ENCODE measurements at places on chromosomes 6 and 20.
A peak's percentile ranks its signal among the peaks of the same experiment; 100 is the strongest.

DNA sequence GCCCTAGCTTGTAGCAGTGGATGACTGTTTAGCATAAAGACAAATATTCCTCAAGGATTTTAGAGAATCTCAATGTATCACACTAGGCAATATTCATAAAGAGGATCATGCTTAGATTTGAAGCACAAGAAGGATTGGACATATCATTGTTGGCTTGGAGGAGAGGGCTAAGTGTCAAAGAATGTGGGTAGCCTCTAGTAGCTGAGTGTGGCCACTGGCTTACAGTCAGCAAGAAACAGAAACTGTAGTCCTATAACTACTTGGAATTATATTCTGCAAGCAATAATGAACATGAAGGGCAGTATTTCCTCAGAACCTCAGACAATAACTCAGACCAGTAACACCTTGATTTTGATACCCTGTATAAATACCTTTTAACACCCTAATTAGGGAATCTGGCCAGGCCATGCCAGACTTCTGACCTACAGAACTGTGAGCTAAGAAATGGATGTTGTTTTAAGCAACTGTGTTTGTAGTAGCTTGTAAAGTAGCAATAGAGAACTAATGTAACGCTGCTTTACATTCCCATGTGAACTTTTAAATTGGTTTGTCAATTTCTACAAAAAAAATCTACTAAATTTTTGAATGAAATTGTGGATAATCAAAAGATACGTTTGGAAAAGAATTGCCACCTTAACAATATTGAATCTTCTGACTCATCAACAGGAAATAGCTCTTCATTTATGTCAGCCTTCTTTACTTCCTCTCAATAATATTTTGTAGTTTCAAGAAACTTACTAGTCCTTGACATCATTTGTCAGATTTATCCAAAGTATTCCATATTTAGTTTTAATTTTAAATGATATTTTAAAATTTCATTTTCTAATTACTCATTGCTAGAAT, 65.2 kb upstream of the RSPO3 start:
- DNase-seq, result no peak

GRCh38 chr6:98832284-98833056, 1.9 kb upstream of the POU3F2 start:
- no peak for DNase-seq

- no peak for DNase-seq
Observed at GRCh38 chr6:17492350-17492749, 99.0 kb downstream of the CAP2 start.

DNA sequence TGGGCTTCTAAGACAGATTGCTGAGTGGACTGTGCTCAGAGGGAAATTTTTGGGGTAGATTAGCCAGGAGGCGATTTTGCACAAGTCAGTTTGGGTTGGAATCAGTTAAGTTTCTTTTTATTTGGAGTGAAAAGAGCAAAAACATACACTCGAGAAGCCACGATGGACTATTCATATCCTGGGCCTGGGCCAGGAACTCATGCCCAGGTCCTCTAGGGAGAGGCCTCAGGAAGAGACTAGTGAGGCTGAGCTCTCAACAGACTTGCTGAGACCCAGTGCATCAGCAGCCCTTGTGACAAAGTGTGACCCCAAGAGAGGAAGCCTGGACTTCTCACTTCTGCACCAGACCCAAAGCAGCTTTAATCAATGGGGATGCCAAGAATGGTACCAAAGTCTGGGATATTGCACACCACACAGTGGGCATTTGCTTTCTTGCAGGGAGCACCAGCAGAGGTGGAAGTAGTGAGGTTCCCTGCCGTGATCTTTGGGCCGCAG, 61.6 kb upstream of the MAFB start:
- DNase-seq, result no peak

DNA sequence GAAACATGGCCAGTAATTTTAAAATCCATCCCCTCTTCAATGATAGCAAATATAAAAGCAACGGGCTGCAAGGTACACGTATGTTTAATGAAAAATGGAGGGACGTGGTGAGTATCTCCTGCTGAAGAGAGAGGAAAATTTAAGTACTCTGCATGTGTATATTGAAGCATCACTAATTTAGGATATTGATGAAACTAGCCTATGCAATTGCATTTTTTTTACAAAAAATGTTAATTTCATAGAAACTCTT, 362 bp upstream of the TMX4 start:
- DNase-seq, result no peak

- no peak for DNase-seq
Observed at GRCh38 chr6:53691667-53692133, 26.1 kb upstream of the KLHL31 start.

- DNase-seq, result no peak
Observed at GRCh38 chr6:87745966-87746721, 44.1 kb upstream of the AKIRIN2 start.

- no peak for DNase-seq
Observed at GRCh38 chr6:150276168-150276936, 92.5 kb upstream of the IYD start.

- DNase-seq, result peak; percentile 24
Observed at GRCh38 chr20:5569021-5569420, 181.2 kb upstream of the SHLD1 start.

All from activated CD4-positive, alpha-beta T cell treated with anti-CD3 and anti-CD28 coated beads for 1 hour (primary cell).